Esophagus squamous epithelium (tissue), 5 donors: ENCODE measurements at places on chromosomes 5 and 9. TPM values are rescaled to one million over a fixed set of nuclear protein-coding genes. Genes with fewer than 3 reads are reported as not detected.

The RLN1 gene
- total RNA-seq, result not detected

The FCN2 gene
- not detected for total RNA-seq

- DNase-seq, result no peak
Measured at GRCh38 chr9:68762570-68762969, 57.5 kb downstream of the PIP5K1B start.

DNA sequence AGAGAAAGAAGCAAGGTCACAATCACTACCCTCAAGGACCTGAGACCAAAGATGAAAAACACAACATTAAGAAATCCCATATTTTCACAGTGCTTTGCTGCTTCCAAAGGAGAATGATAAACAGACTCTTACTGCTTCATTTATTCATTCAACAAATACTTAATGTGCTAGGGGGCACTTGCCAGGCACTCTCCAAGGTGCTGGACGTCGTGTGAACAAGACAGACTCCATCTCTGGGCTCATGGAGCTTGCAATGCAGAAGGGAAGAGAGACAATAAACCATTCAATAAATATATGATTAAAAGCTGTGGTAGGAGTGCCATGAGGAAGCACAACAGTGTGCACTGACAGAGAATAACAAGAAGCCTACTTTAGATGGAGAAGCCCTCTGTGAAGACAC is 327.7 kb downstream of the CDK5RAP2 start:
- no peak for DNase-seq

The SOHLH1 gene
- total RNA-seq, result not detected

The ZNF474 gene
- total RNA-seq, result not detected

DNA sequence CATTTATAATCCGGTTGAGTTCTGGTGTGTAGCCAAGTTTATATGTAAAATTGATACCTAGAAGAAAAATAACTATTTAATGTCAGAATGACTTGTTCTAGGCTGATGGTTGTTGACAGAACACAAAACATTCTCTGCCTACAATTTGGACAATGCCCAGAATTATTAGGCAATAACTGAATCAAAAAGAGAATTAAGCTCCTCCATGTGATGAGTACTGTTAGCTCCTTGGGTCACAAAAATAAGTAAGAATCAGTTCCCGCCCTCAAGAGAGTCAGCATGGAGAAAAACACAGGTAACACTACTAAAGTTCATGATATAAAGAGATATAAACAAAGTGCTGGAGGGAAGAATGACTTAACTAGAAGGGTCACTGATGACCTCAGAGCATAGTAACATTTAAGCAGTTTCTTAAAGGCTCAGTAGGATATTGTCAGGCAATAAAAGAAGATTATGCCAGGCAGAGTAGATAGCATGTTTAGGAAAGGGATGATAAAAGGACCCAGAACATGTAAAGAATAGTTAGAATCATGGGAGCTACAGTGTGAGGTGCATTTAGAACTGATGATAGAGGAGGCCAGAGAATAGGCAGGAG is 200.5 kb upstream of the ACTBL2 start:
- DNase-seq, result no peak

DNA sequence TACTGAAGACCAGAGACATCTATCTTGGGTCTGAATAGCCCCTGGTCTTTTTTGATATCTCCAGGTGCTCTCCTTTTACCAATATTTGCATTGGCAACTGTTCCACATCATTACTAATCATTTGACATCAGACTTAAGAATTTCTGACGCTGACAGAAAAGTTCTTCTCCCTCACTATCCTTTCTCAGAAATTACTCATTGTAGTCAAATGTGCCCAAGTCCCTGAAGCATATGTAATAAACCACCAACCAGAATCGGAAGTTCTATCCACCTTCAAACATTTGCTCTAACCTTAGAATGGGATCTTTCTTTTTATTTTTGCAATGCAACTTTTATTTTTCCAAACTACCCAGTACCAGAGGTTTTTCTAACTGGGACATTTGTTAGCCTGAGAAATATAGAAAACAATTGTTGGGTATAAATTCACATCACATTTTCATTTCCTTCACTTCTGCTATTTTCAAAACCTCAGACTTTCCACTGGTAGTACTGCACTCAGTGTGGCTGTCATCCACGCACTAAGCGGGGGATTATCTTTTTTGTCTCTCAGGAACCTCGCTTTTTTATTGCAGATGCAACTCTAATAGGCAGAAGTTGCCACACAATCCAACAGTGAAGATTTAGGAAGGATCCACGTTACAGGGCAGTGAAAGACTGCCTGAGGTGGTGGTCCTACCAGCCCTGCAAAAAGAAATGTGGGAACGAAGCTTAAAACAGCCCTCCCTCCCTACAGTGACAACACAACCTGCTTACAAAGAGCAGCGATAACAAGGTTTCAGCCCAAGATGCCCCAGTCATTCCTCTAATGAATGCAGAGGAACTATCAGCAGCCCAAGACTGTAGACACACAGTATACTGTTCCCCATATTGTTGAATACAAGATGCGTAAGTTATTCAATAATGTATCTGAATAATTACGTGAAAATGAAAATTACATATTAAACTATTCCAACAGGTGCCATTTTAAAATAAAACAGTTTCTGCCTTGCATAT is 201.2 kb downstream of the EBF1 start:
- DNase-seq, result no peak

- DNase-seq, result no peak
Measured at GRCh38 chr5:96750110-96750822, 57.5 kb downstream of the ERAP1 start.

DNA sequence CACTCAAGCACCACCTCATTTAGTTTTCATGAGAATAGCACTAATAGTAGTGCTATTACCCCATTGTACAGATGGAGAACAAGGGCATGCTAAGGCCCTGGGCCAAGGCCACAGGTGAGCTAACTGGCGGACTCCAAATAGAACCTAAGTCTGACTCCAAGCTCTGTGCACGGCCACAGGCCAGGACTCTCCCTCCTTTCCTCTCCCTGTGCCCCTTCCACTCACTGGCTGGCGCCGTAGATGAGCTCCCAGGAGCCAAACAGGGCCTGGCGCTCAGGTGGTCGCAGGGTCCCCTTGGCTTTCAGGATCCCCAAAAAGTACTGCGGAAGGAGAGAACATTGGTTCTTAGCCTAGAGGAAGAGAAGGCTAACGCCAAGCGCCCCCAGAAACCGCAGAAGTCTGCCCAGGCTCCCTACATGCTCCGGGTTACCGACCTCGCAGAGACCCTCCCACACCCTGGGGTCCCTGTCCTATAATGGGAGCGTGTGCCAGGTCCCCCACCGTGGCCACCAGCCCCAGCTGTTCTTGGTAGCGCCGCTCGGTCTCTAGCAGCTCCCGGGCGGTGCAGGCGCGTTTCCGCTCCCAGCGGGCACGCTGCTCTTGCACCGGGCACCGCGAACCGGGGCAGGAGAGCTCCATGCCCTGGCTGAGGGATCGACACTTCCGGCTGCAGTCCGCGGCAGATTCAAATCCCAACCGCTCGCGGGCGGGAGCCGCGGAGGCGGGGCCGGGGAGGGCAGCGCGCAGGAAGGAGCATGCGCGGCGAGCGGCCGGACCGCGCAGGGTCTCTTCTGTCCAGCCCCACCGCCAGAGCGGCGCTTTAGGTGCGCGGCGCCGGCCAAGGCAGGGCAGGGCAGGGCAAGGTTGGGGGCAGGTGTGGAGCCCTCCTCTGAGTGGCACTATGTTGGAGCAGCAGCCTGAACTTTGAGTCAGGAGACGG is at the start of gene ARHGEF39:
ARHGEF39 (minus strand) TSS at position 665 of the 940 bp plus-strand sequence; CDS start at position 639, 26 bp downstream.
- no peak for DNase-seq

GRCh38 chr5:135365281-135365680 is 33.8 kb downstream of the MACROH2A1 start:
- DNase-seq, result no peak

The C7 gene
- total RNA-seq, result 8.2 TPM

DNA sequence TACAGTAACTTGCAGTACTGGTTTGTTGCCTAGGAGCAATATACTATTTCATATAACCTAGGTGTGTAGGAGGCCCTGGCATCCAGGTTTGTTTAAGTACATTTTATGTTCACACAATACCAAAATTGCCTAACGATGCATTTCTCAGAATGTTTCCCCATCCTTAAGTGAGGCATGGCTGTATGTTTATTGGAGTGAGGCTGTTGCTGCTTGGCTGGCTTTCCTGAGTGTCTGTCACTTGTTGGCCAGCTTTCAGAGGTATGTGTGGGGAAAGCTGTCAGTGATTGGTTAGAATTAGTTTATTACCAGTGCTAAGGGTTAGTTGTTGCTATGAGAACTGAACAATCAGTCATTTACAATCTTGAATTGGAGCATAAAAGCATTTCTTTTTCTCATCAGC is 154.1 kb upstream of the CDH12 start:
- no peak for DNase-seq

DNA sequence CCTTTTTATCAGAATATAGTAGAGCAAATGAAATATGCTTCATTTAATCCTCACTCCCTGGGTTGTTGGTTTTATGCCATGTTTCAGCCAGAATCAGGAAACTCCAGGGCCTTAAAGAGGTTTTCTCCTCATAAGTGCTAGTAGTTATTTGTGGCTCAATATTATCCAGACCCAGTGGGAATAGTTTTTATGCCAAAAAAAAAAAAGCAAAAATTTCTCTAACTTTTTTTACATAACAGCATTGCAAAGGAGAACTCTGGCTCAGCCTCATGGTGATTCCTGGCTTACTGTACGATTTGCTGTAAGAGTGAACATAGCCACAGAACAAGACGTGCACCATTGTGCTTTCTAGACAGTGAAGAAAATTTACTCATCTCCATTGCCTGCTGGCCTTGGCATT is 232.5 kb downstream of the PJA2 start:
- no peak for DNase-seq

The CAST gene
- total RNA-seq, result 377 TPM

- DNase-seq, result no peak
Measured at GRCh38 chr9:6877671-6878161, 119.9 kb downstream of the KDM4C start.

- DNase-seq, result no peak
Measured at GRCh38 chr9:133492061-133493021, 13.4 kb upstream of the SLC2A6 start.

GRCh38 chr5:89133975-89134374 is 251.0 kb upstream of the MEF2C start:
- DNase-seq, result no peak

The OR1J2 gene
- not detected for total RNA-seq

The SPATA9 gene
- not detected for total RNA-seq

The ZNF883 gene
- 1.9 TPM for total RNA-seq

GRCh38 chr5:111680737-111681413 is 76.1 kb downstream of the NREP start:
- no peak for DNase-seq

The FOXD4L6 gene
- total RNA-seq, result 0.38 TPM

The TJP2 gene
- total RNA-seq, result 197 TPM

GRCh38 chr5:159061834-159062474 is 37.8 kb downstream of the EBF1 start:
- DNase-seq, result no peak

DNA sequence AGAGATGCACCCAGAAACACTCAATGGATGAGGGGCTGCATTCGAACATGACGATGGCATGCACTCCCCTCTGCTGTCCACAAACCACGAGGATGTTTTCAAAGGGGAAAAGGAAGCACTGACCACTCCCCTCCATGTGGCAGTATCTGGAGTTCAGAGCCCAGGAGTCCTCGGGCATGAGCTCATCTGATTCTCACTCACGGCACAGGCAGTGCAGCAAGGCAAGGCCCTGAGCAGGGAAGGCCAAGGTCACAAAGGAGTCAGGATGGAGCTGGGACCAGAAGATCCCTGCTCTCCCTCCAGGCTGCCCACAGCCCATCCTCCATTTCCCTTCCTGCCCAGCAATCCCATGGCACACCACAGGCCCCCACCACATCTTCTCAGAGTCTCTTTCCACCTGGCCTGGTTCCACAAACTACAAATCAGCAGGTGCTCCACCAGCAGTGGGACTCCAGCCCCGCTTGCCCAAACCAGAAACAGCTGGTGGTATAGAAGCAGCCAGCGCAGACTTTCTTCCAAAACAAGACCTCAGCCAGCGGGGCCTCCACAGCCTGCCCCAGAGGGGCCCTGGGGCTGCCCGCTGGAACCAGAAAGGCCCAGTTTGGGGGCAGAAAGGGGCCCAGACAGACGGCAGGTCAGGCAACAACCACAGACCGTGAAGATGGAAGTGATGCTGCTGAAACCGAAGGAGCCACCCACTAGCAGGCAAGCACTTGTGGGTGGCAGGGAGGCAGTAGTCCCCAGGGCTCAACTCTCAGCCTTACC is 12.2 kb downstream of the TNIP1 start:
- DNase-seq, result no peak

The FASTKD3 gene
- total RNA-seq, result 12.4 TPM

DNA sequence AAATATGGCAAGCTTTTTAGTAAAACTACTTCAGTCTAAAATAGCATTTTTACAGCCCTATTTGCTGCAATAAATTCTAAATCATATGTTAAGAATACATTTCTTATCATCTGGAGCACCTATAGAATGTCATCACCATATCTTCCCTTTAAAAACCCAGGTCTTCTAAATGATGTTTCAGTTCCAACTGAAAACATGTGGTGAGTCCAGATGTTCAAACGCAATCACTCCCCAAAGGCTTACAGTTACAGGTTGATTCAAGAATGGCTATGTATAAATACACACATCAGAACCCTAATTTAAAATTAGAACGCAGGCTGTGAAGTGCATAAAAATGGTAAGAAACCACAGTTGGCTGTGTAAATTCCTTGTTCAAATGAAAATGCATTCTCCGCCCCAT is 796.3 kb downstream of the MAT2B start:
- no peak for DNase-seq

- DNase-seq, result no peak
Measured at GRCh38 chr5:6439588-6440550, 8.8 kb upstream of the UBE2QL1 start.

The DMRT3 gene
- total RNA-seq, result not detected

- no peak for DNase-seq
Measured at GRCh38 chr5:160660132-160660531, 191.9 kb downstream of the ATP10B start.

DNA sequence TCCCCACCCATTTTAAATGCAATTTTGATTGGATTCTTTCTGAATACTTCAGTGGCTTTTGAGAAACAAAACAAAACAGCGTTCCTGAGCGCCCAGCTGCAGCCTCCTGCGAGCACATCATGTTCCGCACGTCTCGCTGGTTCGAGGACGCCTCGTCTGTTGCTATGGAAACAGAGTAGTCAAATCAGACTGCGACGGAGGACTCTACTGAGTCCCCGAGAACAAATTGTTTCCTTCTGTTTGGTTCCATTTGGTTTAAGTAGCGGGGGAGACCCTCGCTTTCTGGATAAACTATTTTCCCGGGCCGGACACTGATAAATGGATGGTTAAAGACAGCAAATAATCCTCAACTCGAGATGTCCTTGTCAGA is 69.0 kb downstream of the SLC28A3 start:
- DNase-seq, result no peak

DNA sequence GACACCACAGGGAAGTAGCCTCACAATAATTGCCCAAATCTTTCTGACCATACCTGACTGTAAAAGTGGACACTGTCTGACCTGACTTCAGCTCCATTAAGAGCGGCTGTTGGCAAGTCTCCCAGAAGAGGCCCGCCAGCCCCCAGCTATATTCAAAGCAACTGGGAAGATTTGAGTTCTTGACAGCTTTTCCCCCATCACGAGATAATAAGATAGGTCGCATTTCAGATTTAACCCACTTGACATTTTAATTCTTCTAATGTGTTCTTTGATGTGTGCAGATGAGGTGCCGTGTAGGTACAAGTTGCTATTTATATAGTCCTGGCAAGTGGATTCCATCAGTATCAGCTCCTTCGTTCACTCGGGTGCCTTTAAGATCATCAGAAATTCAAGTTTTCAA is 345.7 kb downstream of the DRD1 start:
- no peak for DNase-seq

The C9orf50 gene
- total RNA-seq, result not detected

The ANKRD20A1 gene
- 1.8 TPM for total RNA-seq

The STKLD1 gene
- total RNA-seq, result not detected

The ORM2 gene
- not detected for total RNA-seq
